SJCRH30 (cell line): ENCODE measurements at places on chromosomes 6 and 20.

- no peaks in the 10 kb centered on the region for H3K36me3 ChIP-seq
- no peaks in the 10 kb centered on the region for H3K27me3 ChIP-seq
- H3K27ac ChIP-seq, result no peak overlapping the region
- no peak for DNase-seq
These were observed 31.8 kb downstream of the SYNE1 start for GRCh38 chr6:152605342-152605741.

DNA sequence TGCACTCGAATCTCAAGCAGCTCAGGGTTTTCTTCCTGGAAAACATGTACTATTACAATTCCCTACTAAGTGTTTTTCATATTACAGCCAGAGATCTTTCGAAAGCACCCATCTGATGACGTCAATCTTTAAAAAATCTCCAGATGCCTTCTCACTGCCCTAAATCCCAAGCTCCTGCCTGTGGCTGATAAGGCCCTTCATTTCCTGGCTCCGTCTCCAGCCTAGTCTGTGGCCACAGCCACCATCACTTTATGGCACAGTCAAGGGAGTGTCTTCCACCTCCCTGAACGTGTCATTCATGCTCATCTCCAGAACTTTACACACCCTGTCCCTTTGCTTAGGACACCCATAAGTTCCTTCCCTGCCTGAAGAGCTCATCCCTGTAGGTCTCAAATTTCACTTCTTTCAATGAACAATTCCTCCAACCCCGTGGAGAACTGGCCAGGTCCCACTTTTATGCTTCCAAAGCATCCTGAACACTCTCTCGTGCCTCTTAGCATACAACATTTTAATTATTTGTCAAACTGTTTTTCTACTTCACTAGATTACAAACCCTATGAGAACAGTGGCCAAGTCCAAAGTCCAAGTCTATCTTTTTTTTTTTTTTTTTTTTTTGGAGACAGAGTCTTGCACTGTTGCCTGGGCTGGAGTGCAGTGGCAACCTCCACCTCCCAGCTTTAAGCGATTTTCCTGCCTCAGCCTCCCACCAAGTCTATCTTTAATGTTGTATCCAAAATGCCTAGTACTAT lies 106.1 kb upstream of the AGPAT4 start:
- peaks cover 5% of the 10 kb centered on the region; the same call in 1 of the 2 replicates for H3K4me1 ChIP-seq
- H3K27me3 ChIP-seq, result no peaks in the 10 kb centered on the region
- DNase-seq, result no peak
- no peak overlapping the region for H3K4me3 ChIP-seq
- no peak overlapping the region for H3K27ac ChIP-seq
- H3K36me3 ChIP-seq, result no peaks in the 10 kb centered on the region

GRCh38 chr6:33147807-33148666 lies 44.2 kb downstream of the COL11A2 start:
- H3K4me3 ChIP-seq, result no peak overlapping the region
- H3K4me1 ChIP-seq, result peaks cover 2% of the 10 kb centered on the region; the same call in 1 of the 2 replicates
- no peak overlapping the region for H3K27ac ChIP-seq
- no peak for DNase-seq
- H3K27me3 ChIP-seq, result 0 out of 2 replicates have a peak, but pooled peaks cover 2% of the 10 kb centered on the region
- no peaks in the 10 kb centered on the region for H3K36me3 ChIP-seq

DNA sequence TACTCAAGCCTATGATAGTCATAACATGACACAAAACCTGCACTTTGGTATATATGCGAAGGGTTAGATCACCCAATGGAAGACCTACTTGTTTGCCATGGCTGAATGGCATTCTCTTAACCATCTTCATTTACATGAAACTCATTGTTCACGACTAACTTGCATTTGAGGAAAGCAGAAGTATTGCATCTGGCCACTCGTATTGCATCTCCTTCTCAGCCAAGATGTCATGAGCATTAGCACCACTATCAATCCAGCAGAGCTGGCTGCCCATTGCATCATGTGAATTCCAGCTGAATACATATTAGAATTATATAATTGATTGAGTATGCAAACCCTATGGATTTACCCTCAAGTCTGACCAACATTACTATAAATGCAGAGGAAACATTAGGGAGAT lies 390.2 kb downstream of the LAMA2 start:
- no peak overlapping the region for H3K27ac ChIP-seq
- no peaks in the 10 kb centered on the region for H3K27me3 ChIP-seq
- H3K4me1 ChIP-seq, result peaks cover 34% of the 10 kb centered on the region
- no peak overlapping the region for H3K4me3 ChIP-seq
- no peaks in the 10 kb centered on the region for H3K36me3 ChIP-seq

- peak; percentile 90 for DNase-seq
- H3K27ac ChIP-seq, result peak overlapping the region; percentile 76
- H3K36me3 ChIP-seq, result no peaks in the 10 kb centered on the region
- H3K4me3 ChIP-seq, result peak overlapping the region; percentile 54
- H3K4me1 ChIP-seq, result peaks cover 24% of the 10 kb centered on the region
These were observed 153.3 kb upstream of the SNX9 start for GRCh38 chr6:157669747-157670216.

DNA sequence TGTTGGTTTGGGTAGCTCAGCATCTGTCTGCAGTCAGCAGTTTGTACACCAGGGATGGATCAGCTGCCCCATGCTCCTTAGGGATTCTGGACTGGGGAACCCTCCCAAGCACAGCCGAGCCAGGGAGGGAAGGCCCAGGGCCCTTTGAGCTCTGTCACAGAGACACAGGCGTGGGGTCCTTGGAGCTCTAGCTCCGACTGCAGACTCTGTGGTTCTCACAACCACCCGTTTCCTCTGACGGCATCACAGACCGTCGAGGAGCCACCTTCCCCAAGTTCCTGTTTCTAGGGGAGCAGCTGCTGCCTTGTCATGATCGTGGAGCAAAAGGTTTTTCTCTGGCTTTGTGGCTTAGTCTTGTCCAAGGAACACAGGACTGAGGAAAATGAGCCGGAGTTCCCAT lies at the start of gene SLA2:
TSS of gene SLA2 (minus strand) at position 199 of the 400 bp plus-strand sequence. CDS start 4,861 bp downstream, outside the sequence.
- no peak within 1 kb of the TSS for H3K4me3 ChIP-seq
- no peak within 1 kb of the TSS for H3K27ac ChIP-seq
- 0 out of 2 replicates have a peak, but pooled peaks cover 4% of the 10 kb centered on the region for H3K27me3 ChIP-seq

DNA sequence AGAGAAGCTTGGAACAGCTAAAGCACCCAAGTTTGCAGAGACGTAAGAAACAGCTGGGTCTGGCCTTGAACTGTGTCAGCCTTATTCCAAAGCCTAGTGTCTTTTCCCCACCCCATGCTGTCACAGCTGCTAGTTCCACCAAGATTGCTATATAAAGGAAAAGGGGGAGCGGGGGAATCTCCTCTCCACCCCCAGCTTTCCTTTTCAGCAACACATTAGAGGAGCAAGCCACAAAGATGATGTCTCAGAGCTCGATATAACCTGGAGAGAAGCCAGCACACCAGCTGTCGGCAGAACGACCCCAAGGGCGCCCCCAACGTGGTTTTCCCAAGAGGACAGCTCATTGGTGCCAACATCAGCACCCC lies 36.5 kb downstream of the ATP9A start:
- no peaks in the 10 kb centered on the region for H3K4me1 ChIP-seq
- no peaks in the 10 kb centered on the region for H3K36me3 ChIP-seq
- no peak overlapping the region for H3K27ac ChIP-seq
- peaks cover 5% of the 10 kb centered on the region; the same call in 1 of the 2 replicates for H3K27me3 ChIP-seq

- no peaks in the 10 kb centered on the region for H3K27me3 ChIP-seq
- H3K4me1 ChIP-seq, result peaks cover 6% of the 10 kb centered on the region
- DNase-seq, result no peak
These were observed 928.7 kb upstream of the GJE1 start for GRCh38 chr6:141203902-141204575.

DNA sequence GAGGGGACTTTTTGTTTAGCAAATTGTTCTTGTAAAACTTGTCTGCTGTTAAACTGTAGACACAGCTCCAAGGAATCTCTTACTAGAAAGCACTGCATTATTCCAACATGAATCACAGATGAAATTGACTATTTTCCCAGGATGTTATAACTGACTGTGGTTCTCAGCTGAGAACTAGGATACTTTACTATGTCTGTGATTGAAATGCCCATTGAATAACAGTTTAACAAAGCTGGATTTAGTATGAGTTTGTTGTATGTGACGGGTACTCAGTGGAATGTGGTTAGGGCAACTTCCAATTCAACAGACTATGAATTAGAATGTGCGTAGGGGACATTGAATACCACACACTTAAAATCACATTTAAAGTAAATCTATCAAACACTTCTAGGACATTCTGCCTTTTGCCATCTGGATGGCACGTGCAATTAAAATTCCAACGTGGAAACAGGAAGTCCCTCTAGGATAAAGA lies 193.4 kb upstream of the PREP start:
- no peaks in the 10 kb centered on the region for H3K4me1 ChIP-seq
- H3K27ac ChIP-seq, result no peak overlapping the region
- no peaks in the 10 kb centered on the region for H3K27me3 ChIP-seq
- H3K36me3 ChIP-seq, result no peaks in the 10 kb centered on the region
- DNase-seq, result no peak
- no peak overlapping the region for H3K4me3 ChIP-seq

DNA sequence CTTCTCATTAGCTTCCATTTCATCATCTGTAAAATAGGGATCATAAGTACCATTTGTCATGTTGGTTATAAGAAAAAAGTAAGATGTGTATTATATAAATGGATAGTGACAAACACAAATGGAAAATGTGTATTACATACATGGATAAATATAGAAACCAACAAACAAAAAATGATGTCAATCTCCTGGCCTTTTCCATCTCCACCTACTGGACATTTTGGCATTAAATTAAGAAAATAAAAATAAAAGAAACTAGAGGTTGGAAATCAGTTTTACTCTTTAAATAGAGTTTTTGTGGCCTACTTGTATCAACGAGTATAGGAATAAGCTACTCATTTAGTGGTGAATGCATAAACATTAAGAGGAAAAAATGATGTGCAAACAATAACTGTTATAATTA lies 67.5 kb upstream of the THEMIS start:
- DNase-seq, result no peak
- peaks cover 8% of the 10 kb centered on the region for H3K4me1 ChIP-seq
- H3K27ac ChIP-seq, result no peak overlapping the region
- no peak overlapping the region for H3K4me3 ChIP-seq
- H3K36me3 ChIP-seq, result no peaks in the 10 kb centered on the region; the same call in 1 of the 2 replicates
